ENCODE measurements at places on chromosomes 16 and 17. TPM values are rescaled to one million over a fixed set of nuclear protein-coding genes. Genes with fewer than 3 reads are reported as not detected.

- peaks cover 82% of the 10 kb centered on the region for H3K36me3 ChIP-seq
- peaks cover 9% of the 10 kb centered on the region for H3K4me1 ChIP-seq
- no peak for DNase-seq
- no peak overlapping the region for H3K4me3 ChIP-seq
- H3K27me3 ChIP-seq: no peaks in the 10 kb centered on the region
- no peak overlapping the region for H3K27ac ChIP-seq
Measured at GRCh38 chr16:85796599-85796998, 2.7 kb downstream of the EMC8 start.

DNA sequence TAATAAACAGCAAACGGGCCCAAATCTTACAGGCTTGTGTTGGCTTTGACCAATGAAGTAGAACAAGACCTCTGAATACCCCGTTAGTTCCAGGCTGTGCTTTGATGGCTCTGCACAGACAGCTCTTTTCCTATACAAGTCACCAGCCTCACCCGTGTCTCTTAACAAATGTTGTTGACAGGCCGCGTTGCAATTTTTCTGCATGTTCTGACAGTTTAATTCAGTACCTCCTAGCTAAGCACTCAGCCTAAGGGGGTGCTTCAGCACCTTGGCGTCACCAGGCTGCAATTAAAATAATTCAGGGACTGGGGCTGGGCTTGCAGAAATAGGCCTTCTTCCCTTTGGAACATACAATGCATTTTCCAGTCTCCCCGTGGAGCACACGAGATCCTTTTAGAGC, 500.1 kb downstream of the MAF start:
- H3K27ac ChIP-seq: no peak overlapping the region
- no peaks in the 10 kb centered on the region for H3K36me3 ChIP-seq
- H3K4me1 ChIP-seq: no peaks in the 10 kb centered on the region
- no peak overlapping the region for H3K4me3 ChIP-seq
- no peak for DNase-seq

- no peaks in the 10 kb centered on the region for H3K27me3 ChIP-seq
- no peaks in the 10 kb centered on the region for H3K36me3 ChIP-seq
- no peaks in the 10 kb centered on the region for H3K4me1 ChIP-seq
- no peak overlapping the region for H3K4me3 ChIP-seq
Measured at GRCh38 chr17:70072546-70073309, 2.3 kb upstream of the KCNJ16 start.

- peaks cover 31% of the 10 kb centered on the region for H3K4me1 ChIP-seq
- no peak for DNase-seq
- H3K27me3 ChIP-seq: no peaks in the 10 kb centered on the region
- peak overlapping the region; percentile 77 for H3K27ac ChIP-seq
- H3K36me3 ChIP-seq: peaks cover 56% of the 10 kb centered on the region
Measured at GRCh38 chr17:47622180-47622549, 27.6 kb upstream of the KPNB1 start.

TUBG1 gene
- total RNA-seq: 45.5 TPM

GRCh38 chr17:48791128-48792032, 25.6 kb downstream of the TTLL6 start:
- no peak overlapping the region for H3K27ac ChIP-seq
- DNase-seq: peak; percentile 84
- peaks cover 32% of the 10 kb centered on the region for H3K27me3 ChIP-seq

KRT31 gene
- total RNA-seq: not detected

CD300LF gene
- not detected for total RNA-seq

SLC13A2 gene
- total RNA-seq: not detected

DNA sequence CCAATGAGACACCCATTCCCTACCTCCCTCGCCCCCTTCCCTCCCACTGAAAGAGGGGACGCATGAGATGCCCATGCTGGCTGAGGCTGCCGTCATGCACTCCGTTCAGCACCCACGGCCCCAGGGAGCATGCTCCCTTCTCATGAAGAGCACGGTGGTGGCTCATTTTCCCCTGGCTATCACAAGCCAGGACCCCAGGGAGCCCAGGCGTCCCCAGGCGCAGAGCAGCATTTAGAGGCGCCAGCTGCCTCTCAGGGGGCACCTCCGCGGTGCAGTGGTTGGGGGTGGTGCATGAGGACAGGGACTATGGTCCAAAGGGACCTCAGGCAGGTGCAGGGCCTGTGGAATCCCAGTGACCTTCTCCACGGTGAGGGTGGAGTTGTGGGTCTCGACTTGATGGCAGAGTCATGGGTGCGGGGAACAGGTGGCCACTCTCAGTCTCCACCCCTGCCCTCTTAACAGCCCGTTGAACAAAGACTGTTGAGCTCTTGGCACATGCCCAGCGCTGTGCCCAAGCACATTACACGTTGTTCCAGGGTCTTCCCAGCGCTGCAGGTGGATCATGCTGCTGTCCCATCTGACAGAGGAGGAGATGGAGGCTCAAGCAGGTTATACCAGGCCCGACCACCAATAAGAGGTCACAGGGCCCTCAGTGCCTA, 13.6 kb downstream of the KIF19 start:
- DNase-seq: no peak
- no peak overlapping the region for H3K27ac ChIP-seq
- H3K27me3 ChIP-seq: peaks cover 83% of the 10 kb centered on the region
- no peaks in the 10 kb centered on the region for H3K4me1 ChIP-seq

GRCh38 chr16:3065742-3066439, 451 bp downstream of the IL32 start:
- no peak for DNase-seq
- H3K36me3 ChIP-seq: 0 out of 2 replicates have a peak, but pooled peaks cover 8% of the 10 kb centered on the region
- H3K4me1 ChIP-seq: peaks cover 24% of the 10 kb centered on the region
- H3K27ac ChIP-seq: peak overlapping the region; percentile 87
- no peaks in the 10 kb centered on the region for H3K27me3 ChIP-seq
- peak overlapping the region; percentile 35 for H3K4me3 ChIP-seq

- H3K27ac ChIP-seq: no peak overlapping the region
- H3K4me3 ChIP-seq: no peak overlapping the region
- no peak for DNase-seq
- H3K36me3 ChIP-seq: peaks cover 67% of the 10 kb centered on the region
- H3K27me3 ChIP-seq: no peaks in the 10 kb centered on the region
Measured at GRCh38 chr16:4682616-4683254, 10.6 kb upstream of the NUDT16L1 start.

DNA sequence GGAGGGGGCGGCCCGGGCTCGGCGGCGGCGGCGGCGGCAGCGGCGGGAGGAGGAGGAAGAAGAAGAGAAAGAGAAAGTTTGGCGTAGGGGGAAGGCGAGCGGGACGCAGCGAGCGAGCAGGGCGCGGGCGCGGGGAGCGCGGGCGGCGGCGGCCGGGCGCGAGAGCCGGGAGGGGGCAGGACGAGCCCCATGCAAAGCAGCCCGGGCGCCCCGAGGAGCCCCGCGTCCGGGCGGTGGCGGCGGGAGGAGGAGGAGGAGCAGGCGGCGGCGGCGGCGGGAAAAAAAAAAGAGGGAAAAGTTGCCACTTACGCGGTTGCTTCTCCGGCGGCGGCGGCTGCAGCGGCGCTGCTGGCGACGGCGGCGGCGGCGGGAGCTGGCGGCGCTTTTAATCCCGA, 10.3 kb upstream of the ZFHX3 start:
- H3K27me3 ChIP-seq: no peaks in the 10 kb centered on the region
- no peak for DNase-seq
- peak overlapping the region; percentile 78 for H3K4me3 ChIP-seq
- H3K27ac ChIP-seq: peak overlapping the region; percentile 65

NTHL1 gene
- 33.9 TPM for total RNA-seq

CBX2 gene
- 16.7 TPM for total RNA-seq

FAM83G gene
- total RNA-seq: 6.7 TPM

PPP1R1B gene
- not detected for total RNA-seq

GRCh38 chr16:84000989-84001642, 33.1 kb downstream of the NECAB2 start:
- H3K27ac ChIP-seq: no peak overlapping the region
- no peaks in the 10 kb centered on the region for H3K36me3 ChIP-seq
- DNase-seq: no peak
- no peak overlapping the region for H3K4me3 ChIP-seq
- no peaks in the 10 kb centered on the region for H3K4me1 ChIP-seq

- H3K27ac ChIP-seq: no peak overlapping the region
- H3K4me1 ChIP-seq: peaks cover 8% of the 10 kb centered on the region
- no peak overlapping the region for H3K4me3 ChIP-seq
- no peaks in the 10 kb centered on the region for H3K36me3 ChIP-seq
- H3K27me3 ChIP-seq: no peaks in the 10 kb centered on the region
- DNase-seq: no peak
Measured at GRCh38 chr16:72924927-72925630, 122.8 kb downstream of the ZFHX3 start.

GRCh38 chr17:37844158-37844976, 79.8 kb upstream of the TBC1D3K start:
- peak; percentile 62 for DNase-seq
- no peak overlapping the region for H3K4me3 ChIP-seq
- H3K27me3 ChIP-seq: no peaks in the 10 kb centered on the region

DNA sequence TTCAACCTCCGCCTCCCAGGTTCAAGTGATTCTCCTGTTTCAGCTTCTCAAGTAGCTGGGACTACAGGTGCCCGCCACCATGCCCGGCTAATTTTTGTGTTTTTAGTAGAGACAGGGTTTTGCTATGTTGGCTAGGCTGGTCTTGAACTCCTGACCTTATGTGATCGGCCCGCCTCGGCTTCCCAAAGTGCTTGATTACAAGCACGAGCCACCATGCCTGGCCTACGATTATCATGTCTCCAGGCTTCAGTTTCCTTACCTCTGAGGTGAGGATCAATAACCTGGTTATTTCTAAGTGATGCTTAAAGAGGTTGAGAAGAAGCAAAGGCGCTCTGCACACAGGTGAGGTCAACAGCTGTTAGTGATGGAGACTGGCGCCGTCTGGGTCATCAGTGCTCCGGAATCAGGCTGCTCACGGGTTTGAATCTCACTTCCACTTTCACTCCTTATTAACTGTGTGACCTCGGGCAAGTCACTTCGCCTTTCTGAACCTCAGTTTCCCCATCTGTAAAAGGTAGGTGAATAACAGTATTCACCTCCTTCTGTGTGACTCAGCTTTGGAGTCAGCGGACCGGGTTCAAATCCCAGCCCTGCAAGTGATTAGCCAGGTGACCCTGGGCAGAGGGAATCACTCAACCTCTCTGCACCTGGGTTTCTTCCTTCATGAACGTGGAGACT, 745 bp upstream of the ABCC1 start:
- H3K36me3 ChIP-seq: peaks cover 14% of the 10 kb centered on the region
- H3K27me3 ChIP-seq: no peaks in the 10 kb centered on the region
- H3K27ac ChIP-seq: peak overlapping the region; percentile 61
- no peak for DNase-seq
- peak overlapping the region; percentile 95 for H3K4me3 ChIP-seq
- peaks cover 51% of the 10 kb centered on the region for H3K4me1 ChIP-seq

Measured in SJSA1 (cell line).